ENCODE measurements at places on chromosomes 1 and 21.

DNA sequence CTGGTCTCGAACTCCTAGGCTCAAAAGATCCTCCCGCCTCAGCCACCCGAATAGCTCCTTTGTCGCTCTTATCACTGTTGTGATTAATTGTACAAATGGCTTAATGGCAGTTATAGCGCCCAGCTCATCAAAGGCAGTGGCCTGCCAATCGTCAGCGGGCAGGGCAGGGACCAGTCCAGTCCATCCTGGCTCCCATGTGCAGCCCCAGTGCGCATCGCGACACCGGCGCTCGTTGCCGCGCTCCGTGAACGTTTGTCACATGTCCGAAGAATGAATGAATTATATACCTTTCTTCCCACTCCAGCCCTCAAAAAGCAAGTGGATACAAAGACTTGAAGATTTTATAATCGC is 18.4 kb downstream of the MTX1 start:
- no peak for DNase-seq

- no peak for DNase-seq
Observed at GRCh38 chr1:73839922-73840321, 358.1 kb downstream of the LRRIQ3 start.

DNA sequence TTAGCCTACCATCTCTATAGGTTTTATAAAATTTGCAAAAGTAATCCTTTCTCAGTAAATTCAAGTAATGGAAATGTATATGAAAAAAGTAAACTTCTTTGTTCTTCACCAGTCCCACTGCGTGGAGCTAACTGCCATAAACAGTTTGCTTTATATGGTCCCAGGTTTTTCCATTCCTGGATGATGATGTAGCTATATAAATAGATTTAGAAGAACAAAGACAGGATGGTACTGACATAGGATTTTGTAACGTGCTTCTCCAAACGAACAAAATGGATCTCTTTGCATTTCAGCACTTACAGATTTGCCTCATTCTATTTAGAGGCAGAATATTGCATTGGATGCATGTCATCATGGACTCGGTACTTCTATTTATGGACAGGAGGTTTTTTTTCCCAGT is 57.3 kb downstream of the SMYD2 start:
- DNase-seq = no peak

- DNase-seq = no peak
Observed at GRCh38 chr1:68969441-68969840, 472.6 kb upstream of the DEPDC1 start.

DNA sequence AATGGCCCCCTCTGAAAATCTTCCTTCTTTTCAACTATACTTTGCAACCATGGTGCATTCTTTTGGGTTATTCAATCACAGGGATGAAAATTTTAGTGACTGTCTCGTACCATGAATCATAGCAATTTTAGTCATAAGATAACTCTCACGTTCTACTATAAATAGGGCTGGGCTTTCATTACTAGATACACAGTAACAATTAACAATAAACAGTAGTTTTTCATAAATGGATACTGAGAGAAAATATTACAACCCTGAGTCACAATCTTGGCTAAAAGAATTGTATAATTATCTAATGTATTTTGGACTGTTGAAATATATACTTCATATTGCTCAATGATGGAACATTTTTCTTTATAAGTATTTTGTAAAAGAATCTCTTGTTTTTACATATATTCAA is 96.1 kb downstream of the TEX35 start:
- DNase-seq = peak; percentile 93

GRCh38 chr1:48206371-48206770 is 16.1 kb upstream of the SLC5A9 start:
- DNase-seq = no peak

DNA sequence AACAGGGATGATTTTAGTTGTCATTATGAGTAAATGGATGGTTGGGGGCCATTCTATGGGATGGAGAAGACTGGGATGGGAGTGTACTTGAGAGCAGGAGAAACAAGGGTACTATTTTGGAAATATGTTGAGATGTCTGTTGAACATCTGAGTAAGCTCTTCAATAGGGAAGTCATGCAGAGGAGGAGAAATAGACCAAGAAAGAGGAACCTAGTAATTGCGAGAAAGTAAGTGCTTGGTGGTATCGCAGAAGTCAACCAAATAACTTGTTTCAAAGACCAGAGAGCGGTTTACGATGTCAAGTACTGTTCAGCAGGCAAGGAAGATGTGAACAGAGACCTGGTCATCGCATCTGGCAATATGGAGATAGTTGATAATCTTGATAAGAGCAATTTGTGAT is 22.4 kb upstream of the CHRM3 start:
- no peak for DNase-seq

- peak; percentile 64 for DNase-seq
Observed at GRCh38 chr1:196608390-196609369, at the start of gene KCNT2. Gene KCNT2, minus strand, starts transcription at chr1:196608440. Its CDS starts 131 bp downstream, at chr1:196608309.

- no peak for DNase-seq
Observed at GRCh38 chr1:199102239-199102638, 463.4 kb downstream of the PTPRC start.

DNA sequence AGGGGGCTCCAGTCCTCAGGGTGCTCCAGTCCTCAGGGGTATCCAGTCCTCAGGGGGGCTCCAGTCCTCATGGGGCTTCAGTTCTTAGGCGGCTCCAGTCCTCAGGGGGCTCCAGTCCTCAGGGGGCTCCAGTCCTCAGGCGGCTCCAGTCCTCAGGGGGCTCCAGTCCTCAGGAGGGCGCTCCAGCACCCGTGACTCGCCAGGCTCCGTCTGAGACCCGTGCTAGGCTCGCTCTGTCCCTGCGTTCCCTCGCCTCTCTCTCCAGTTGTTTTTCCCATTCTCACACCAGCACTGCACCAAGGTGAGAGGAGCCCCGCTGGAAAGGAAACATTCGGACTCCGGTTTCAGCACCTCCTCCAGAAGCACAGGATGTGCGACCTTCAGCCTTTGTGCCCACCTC is 9.4 kb upstream of the OR2M2 start:
- DNase-seq = no peak

GRCh38 chr1:17892225-17892624 is 137.1 kb downstream of the ACTL8 start:
- DNase-seq = no peak

DNA sequence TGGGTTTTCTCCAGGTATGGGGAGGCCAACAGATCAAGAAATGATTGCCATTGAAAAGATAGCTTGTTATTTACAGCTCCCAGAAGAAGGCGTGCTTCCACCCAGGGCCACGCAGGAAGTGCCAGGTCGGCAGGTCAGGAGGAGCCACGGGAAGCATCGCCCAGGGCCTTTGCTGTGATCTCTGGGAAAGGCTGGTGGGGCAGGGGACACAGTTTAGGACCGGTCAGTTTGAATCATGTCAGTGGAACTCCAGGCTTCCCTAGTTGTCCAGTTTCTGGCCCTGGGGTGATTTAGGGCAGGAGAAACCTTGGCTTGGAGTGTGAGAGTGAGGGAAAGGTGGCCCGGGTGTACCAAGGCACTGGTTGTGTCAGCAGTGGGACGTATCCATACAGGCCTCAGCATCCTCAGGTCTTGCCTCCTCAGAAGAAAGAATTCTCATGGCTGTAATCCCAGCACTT is 11.4 kb downstream of the PLA2G5 start:
- DNase-seq = no peak

- peak; percentile 5 for DNase-seq
Observed at GRCh38 chr1:77063118-77063517, 156.1 kb downstream of the PIGK start.

Measured in fibroblast of skin of right quadriceps (primary cell).